ENCODE measurements at places on chromosomes 6 and 20.

DNA sequence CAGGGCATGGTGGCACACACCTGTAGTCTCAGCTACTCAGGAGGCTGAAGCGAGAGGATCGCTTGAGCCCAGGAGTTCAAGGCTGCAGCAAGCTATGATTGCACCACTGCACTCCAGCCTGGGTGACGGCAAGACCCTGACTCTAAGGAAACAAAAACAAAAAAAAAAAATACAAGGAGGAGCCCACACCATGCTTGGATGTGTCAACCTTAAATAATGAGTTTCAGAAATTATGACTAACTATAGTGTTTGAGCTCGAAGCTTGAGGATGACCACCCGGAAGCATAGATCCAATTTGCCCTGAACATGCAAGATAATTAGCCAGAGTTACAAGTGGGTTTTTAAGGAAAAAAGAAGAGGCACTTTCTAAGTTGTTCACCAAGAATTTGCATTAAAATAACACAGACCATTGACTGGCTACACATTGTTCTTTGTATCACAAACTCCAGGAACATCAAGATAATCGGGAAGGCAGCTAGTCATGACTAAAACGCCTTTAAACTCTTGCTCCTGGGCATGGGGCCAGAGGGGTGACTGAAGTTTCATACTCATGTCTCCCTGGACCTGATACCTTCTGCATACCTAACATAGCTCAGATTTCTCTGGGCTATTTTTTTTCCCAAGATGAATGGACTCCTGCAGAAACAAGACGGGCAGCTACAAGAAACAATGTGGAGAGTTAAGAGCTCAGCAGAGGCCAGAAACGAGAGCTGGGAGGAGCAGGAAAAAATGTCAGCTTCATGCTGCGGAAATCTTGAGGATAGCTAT, 289.6 kb downstream of the PREX1 start:
- DNase-seq: no peak

DNA sequence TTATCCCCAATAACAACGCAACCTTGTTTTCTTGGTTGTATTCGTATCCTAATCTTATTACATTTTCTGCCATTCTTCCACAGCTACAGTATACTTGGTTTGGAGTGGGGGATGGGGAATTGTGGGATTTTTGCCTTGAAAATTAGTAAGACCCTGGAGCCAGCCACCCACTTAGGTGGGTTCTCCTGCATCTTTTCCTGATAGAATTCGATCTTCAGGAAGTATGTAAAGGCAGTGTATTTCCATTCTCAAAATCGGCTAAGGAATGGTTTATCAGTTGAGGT, 1.1 kb downstream of the ITCH start:
- no peak for DNase-seq

- DNase-seq: no peak
Observed at GRCh38 chr20:49914310-49915117, 815 bp downstream of the SPATA2 start.

DNA sequence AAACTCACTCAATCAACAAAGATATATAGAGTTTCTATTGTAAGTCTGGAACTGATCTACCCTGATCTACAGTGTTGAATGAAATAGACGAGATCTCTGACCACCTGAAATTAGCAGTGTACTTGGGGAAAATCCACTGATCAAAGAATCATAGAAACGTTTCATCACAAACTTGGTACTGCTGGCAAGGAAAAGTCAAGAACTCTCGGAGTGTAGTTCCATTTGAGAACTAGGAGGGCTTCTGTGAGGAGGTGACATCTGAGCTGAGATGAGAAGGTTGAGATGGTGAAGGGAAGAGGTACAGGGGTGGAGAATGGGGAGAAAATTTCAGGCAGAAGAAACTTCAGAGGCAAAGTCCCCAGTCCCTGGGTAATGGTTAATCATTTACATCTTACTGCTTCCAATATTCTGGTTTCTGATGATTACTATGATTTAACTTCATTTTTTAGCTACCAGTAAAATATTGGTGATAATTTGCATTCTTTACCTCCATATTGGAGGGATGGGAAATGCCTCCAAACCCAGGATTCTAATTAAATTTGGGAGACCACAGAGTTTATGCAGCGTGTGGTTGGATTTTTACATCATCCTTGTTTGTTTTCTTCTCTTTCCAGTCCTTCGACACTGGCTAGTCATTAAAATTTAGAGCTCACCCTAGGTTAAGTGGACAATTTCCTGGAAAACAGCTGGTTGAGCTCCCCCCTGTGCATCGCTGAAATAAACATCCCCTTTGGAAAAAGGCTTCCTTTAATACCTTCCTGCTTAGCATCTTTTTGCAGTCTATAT, 191.9 kb downstream of the BCAS1 start:
- no peak for DNase-seq

DNA sequence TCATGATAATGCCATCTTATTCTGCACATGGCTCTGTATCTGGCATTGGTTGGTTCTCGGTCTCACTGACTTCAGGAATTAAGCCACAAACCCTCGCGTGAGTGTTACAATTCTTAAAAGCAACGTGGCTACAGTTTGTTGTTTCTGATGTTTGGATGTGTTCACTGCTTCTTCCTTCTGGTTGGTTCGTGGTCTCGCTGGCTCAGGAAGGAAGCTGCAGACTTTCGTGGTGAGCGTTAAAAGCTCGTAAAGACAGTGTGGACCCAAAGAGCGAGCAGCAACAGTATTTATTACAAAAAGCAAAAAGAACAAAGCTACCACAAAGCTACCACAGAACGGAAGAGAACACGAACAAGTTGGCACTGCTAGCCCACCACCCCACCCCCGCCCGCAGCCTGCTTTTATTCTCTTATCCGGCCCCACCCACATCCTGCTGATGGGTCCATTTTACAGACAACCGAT, 51.1 kb downstream of the MYLIP start:
- no peak for DNase-seq

DNA sequence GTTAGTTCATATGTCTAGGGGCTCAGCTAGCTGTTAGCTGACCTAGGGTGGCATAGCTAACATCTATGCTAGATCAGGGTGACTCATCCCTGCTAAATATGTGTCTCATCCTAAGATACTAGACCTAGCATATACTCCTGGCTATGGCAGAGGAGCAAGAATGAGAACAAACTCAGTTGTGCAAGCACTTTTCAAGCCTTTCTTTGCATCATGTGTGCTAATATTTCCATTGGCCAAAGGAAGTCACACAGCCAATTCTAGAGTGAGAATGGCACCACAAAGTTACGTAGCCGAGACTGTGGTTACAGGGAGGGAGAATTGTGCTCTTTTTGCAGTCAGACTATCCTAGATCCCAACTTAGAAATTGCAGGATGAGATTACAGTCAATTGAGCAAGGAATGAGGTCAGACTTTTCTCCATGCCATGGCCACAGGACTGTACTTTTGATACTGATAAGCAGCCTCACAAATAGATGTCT, 78.7 kb downstream of the PLCB4 start:
- no peak for DNase-seq

GRCh38 chr6:2733736-2734480, 16.8 kb downstream of the MYLK4 start:
- no peak for DNase-seq

DNA sequence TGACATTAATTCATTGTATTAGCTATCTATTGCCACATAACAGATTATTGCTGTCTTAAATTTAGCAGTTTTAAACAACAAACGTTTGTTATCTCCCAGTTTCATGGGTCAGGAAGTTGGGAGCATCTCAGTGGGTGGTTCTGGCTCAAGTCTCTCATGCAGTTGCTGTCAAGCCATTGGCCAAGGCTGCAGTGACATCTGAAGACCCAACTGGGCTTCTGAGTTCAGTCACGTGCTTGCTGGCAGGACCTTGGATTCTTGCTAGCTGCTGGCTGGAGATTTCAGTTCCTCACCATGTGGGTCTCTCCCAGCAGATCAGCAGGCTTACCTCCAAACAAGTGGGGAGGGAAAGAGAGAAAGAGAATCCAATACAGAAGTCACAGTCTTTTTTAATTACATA, 152.6 kb upstream of the EXOC2 start:
- DNase-seq: no peak

DNA sequence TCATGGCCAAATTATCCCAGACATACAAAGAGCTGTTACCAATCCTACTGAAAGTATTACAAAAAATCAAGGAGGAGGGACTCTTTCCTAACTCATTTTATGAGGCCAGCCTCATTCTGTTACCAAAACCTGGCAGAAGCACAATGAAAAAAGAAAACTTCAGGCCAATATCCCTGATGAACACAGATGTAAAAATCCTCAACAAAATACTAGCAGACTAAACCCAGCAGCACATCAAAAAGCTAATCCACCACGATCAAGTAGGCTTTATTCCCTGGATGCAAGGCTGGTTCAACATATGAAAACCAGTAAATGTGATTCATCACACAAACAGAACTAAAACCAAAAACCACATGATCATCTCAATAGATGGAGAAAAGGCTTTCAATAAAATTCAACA, 109.2 kb downstream of the C6orf118 start:
- DNase-seq: no peak

- no peak for DNase-seq
Observed at GRCh38 chr6:79755967-79756366, 124.8 kb downstream of the SH3BGRL2 start.

DNA sequence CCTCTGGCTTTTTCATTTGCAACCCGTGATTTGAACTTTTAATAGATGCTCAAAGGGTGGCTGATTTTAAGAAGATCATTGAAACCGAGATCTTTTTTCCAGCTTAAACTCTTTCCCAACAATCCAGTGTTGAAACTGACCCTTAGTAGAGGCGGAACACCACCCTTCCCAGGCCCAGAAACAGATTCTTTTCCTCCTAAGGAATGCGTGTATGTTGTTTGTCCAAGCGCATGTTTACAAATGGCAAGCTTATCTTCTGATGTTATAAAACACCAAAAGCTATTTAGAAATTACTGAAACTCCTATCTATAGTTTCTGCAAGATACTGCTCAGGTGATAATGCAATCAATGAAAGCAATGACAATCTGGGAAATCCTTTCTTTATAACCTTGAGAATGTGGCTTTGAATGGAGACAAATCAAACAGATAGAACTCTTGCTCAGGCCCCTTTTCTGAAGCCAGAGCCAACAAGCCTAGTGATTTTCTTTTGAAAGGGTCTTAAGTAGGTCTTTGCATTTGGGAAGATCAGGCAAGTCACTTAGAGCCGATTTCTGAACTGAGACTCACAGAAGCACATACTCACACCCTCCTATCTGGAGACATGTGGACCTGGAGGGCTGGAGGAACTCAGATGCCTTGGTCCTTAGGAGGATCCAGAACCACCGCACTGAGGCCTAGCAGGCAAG, 9.1 kb downstream of the BANF2 start:
- no peak for DNase-seq

DNA sequence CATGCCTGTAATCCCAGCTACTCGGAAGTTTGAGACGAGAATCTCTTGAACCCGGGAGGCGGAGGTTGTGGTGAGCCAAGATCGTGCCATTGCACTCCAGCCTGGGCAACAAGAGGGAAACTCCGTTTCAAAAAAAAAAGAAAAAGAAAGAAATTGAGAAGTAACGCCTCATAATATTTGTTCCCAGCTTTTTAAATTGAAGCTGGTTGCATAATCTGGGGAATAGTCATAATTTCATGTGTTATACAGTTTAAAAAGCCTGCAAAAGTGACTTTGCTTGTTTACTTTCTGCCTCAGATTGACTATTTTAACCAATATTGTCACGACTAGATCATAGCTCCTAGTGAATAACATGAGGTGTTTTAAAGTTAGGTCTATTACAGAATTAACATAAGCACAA, 7.2 kb downstream of the FAM217B start:
- DNase-seq: no peak

- DNase-seq: no peak
Observed at GRCh38 chr20:12790859-12791258, 217.9 kb upstream of the SPTLC3 start.

DNA sequence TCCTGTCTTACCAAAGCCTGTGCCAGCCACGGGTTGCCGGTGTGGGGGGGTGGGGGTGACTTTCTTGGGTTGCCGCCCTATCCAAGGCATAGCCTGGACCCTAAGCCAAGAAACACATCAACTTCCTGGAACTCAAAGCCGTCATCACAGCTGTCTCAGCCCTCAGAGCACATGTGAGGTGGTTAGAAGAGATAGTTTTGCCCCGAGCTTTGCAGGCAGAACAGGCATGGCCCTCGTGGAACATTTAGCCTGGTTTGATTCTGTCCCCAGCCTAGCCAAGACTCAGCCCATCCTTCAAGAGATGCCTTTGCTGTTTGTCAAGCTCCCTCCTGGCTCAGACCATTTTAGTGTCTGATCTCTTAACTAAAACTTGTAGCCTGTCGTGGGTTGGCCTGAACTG, 64.9 kb downstream of the RREB1 start:
- no peak for DNase-seq

- no peak for DNase-seq
Observed at GRCh38 chr20:32780749-32781655, 18.8 kb downstream of the DNMT3B start.
